ENCODE measurements at places on chromosomes 2 and 18.

DNA sequence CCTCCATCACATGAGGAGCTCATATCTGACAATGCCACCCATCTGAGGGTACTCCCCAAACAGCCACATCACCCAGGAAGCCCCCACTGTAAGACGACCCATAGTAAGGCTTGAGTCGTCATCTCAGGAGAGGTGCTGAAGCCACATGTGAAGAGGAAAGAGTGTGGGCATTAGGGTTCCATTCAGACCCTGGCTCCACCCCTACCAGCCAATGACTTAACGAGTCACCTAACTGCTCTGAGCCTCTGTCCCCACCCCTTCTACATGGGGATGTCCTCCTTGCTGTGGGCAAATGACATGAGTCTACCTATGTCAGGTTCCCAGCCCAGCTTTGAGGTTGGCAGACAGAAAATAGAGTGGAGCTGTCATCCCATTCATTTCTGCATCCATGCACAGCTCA is 46.3 kb downstream of the C1QL2 start:
- no peak for DNase-seq

DNA sequence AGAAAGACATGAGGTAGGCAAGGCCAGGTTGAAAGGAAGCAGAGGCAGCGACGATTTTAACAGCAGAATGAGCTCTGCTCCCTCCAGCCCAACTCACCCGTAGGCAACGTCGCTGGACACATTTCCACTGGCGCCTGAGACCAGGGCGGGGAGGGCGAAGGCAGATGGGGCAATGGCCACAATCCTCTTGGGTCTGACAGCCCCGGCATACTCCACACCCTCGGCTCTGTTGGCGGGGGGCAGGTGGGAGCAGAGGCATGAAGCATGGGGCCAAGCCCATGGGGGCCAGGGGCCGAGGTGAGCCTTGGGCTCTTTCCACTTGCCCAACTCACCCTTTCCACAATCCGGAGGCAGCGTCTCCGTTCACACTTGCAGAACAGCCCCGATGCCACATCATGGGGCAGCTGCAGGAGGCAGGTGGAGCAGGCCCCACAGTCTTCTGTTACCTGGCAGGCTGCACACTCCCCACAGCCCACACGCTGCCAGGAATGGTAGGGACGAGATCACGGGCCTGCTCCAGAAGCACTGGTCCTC is 5.8 kb downstream of the MBD1 start:
- no peak for DNase-seq

DNA sequence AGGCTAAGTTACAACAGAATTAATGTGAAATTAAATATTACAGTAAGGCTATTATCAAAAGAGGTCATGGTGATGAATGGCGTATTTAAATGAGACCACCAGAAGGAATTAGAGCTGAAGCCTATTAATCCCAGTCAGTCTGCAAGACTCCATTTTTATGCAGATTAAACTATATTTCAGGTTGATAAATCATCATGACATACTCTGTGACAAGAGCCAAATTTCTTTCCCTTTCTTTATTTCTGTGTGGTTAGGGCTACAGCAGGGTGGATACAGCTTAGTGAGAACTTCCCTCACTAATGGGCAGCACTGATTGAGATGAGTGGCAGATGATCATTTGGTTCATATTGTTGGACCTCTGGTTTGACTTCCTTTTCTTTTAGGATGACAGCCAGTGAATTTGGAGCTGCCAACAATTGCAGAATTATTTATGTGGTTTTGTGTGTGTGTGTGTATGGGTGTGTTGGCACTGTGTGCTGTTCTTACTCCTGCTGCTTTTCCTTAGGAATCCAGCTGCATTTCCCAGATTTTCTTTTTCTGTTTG is 481.3 kb downstream of the PIK3C3 start:
- DNase-seq = no peak

GRCh38 chr2:43405829-43406228 is 179.4 kb upstream of the ZFP36L2 start:
- DNase-seq = no peak

DNA sequence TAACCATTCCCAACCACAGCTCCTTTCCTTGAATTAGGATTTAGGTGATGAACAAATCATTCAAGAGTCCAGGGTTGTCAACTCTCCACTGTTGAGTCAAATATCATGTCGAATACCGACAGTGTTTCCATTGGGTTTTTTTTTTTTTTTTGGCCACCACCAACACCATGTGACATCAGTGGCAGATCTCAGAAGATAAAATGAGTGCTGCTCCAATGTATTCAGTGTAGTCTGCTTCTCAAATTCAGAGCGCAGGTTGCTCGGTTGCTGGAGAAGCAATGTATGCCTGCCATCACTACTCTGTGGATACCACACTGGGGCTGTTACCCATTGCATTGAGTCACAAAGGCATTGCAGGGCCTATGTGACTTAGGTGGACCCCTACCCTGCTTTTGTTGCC is 10.8 kb upstream of the ATL2 start:
- DNase-seq = no peak

DNA sequence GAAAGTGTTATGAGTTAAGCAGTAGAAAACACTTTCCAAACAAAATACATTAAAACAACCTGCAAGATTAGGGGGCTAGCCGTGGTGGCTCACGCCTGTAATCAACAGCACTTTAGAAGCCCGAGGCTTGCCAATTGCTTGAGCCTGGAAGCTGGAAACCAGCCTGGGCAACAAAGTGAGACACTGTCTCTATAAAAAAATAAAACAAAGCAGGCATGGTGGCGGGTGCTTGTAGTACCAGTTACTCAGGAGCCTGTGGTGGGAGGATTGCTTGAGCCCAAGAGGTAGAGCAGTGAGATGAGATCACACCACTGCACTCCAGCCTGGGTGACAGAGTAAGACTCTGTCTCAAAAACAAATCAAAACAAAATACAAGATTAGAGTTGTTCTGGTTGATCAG is 208.3 kb downstream of the ERBB4 start:
- no peak for DNase-seq

DNA sequence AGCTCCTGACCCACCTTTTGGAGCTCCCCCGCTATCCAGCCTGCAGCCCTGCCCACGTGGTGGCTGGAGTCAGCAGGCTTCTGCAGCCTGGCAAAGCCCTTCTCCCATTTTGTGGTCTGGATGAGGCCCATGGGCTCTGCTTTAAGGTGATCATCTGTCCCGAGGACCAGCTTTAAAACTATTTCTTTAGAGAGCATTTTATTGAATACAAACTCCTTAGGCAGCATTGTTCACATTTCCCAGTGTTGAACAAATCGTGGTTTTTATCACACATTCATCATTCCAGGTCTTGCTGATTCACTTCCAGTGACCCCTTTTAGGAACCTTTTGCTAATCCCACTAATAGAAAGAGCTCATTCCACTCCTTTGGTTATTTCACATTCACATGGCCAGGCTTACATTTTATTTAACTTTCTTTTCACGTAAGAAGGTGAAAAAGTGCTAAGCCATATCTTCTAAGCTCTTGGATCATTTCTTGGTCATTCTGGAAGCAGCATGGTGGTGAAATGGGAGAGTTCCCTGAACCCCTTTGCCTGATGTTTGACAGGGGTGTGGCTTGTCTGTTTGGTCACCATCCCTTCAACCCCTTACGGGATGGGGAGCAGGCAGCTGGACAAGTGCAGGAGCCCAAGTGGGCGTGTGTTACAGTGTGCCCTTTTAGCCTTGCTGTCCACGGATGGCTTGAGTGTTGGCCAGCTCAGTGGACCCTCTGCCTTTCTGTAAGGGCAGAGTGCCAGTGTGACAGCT is 80.4 kb upstream of the RAPGEF4 start:
- DNase-seq = no peak

DNA sequence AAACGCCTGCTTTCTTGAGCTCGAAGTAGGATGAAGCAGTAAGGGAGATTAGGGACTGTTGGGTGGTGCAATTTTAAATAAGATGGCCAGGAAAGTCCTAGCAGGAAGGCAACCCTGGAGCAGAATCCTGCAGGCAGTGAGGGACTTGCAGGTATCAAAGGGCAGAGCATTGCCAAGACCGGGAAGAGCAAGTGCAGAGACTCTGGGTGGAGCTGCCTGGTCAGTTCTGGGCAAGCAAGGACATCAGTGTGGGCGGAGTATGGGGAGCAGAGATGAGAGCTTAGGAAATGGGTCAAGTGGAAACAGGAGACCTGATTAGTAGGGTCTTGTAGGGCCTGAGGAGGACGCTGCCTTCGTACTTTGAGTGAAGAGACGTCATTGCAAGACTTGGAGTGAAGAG is 64.4 kb upstream of the NCK2 start:
- no peak for DNase-seq

- no peak for DNase-seq
Measured at GRCh38 chr18:50748243-50749229, 71.3 kb downstream of the MRO start.

DNA sequence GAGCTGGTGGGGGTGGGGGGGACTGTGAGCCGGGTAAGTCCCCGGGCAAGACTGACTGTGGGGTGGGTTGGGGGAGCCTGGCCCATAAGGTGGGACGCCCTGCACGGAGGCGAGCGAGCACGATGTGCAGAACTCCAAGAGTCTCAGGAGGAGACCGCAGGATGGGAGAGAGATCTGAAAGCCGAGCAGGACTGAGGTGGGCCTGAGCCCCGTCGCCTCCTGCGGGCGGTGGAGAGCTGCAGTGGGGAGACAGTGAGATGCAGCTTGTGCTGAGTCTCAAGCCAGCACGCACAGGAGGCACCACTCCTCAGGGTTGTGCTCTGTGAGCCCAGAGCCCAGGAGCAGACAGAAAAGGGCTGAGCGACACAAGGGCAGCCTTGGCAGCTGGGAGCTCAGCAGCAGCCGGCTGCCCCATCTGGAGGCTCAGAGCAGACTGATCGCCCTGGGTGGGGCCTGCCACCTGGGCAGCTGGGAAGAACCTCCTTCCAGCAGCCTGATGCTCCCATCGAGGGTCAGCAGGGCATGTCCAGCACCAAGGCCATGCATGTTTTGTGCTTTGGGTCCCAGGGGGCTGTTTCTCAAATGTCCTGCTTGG is 15.9 kb downstream of the ARHGEF4 start:
- no peak for DNase-seq

- DNase-seq = peak; percentile 60
Measured at GRCh38 chr2:38875576-38876367, at the start of the genes DHX57 and MORN2. Gene DHX57, minus strand, starts transcription at chr2:38875934. Its CDS starts 7,529 bp downstream, at chr2:38868405. Gene MORN2, plus strand, starts transcription at chr2:38875976.

- no peak for DNase-seq
Measured at GRCh38 chr2:240955306-240956170, 42.9 kb upstream of the SNED1 start.

DNA sequence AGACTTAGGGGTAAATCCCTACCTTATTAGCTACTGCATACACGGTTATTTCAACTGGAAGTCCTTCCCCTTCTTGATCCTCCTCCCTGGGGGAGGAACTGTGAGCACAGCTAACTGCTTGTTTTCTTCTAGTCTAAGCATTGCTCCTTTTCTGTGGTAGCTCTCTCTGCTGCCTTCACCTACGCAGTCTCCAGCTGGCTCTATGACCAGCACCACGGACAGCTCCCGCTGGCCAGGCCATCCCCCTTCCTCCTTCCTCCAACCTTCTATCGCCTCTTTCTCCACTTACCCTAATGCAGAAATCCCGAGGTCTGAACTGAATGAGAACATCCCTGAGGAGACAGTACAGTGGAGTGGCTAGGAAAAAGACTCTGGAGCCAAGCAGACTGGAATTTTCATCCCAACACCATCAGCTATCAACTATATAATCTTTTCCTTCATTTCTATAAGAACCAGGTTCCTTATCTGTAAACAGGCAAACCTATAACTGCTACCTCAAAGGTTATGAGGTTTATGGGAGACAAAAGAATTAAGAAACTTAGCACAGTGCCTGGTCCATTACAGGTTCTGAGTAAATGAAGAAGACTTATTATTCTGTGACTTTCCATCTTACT is 4.7 kb upstream of the CFAP65 start:
- peak; percentile 12 for DNase-seq

DNA sequence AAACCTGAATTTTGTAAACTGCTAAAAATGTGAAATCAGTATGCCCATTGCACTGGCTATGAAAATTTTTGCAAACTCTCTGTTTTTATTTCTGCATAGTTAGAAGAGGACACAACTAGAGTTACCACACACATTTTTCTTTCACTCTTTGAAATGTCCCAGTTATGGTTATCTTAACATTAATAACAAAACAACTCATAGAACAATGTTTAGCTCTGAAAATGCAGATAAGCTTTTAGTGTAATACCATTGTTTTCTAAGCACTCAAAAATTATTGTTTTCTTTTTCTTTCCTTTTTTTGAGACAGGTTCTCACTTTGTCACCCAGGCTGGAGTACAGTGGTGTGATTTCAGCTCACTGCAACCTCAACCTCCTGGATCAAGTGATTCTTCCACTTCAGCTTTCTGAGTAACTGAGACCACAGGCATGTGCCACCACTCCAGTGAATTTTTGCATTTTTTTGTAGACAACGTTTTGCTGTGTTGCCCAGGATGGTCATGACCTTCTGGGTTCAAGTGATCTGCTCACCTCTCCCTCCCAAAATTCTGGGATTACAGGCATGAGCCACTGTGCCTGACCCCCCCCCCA is 1204.5 kb upstream of the ZEB2 start:
- no peak for DNase-seq

DNA sequence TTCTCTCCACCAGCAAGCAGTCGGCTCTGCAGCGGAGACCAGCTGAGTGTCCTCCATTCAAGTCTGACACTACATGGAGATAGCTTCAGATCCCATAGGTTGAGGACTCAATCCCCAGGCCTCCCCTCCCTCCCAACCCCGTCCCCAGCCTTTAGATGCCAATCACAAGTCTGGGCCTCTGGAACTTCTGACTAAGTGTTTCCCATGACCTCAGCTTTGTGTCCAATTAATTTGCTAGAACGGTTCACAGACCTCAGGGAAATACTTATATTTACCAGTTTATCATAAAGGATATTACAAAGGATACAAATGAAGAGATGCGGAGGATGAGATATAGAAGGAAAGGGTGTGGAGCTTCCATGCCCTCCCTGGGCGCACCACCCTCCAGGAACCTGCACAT is 77.4 kb downstream of the MERTK start:
- no peak for DNase-seq

DNA sequence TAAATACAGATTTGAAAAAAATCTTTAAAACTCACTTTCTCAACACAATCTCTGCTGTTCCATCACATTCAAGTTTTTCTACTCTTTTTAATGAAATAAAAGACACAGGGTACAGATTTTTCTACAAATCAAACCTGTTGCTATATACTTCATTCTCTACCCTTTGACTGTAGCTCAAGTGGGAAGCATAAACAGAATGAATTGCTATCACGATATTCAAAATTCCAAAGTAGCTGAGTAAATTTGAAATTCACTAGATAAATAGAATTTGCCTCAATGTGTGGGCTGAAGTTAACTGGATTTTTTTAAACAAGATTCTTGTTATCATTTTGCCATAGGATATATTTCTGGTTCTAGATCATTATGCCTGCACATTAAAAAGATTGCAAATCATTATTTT is 185.9 kb downstream of the ZNF521 start:
- DNase-seq = no peak

GRCh38 chr2:84924173-84925106 is 19.0 kb downstream of the TMSB10 start:
- peak; percentile 53 for DNase-seq

GRCh38 chr18:12409469-12409868 is 1.7 kb downstream of the PRELID3A start:
- no peak for DNase-seq
